ENCODE measurements at places on chromosomes 7 and 10.

DNA sequence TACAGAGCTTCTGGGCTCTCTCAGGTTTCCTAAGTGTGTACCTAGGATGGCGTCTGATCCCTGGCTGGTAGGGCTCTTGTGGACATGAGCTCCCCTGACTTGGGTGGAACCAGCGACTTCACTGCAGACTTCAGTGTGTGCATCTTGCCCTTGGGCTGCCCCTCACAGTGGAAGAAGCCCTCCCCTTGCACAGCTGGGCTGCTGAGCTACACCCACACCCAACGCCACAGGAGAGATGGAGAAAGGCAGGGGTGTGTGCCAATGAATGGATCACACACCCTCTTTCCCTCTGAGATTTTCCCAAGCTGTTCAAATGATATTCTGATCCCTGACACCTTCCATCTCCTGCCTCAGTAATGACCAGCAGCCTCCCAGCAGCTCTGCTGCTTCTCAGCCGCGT is 296.7 kb downstream of the GFRA1 start:
- DNase-seq, result no peak

GRCh38 chr10:125549653-125550052 is 133.3 kb downstream of the TEX36 start:
- no peak for DNase-seq

GRCh38 chr7:25638068-25638467 is 409.8 kb upstream of the NPVF start:
- no peak for DNase-seq

DNA sequence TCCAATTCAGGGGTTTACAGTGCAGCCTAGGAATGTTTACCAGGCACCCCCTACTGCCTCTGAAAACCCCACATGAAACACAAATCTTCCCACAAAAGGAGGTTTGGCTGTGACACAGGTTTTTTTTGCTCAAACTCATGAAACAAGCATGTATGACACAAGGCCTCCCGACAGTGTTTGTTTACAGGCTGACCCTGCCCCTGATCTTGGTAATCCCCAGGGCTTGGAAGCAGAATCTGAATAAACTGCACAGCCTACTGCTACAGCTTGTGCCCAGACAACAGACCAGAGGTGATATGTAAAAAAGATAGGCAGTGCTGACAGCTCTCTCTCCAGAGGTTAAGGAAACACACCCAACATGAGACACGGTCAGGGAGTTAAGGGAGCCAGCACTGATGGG is 184.2 kb downstream of the KMT2E start:
- no peak for DNase-seq

GRCh38 chr10:53580465-53580864 is 807.9 kb upstream of the MBL2 start:
- DNase-seq, result no peak

GRCh38 chr10:1552881-1553670 is 184.2 kb downstream of the ADARB2 start:
- DNase-seq, result no peak

DNA sequence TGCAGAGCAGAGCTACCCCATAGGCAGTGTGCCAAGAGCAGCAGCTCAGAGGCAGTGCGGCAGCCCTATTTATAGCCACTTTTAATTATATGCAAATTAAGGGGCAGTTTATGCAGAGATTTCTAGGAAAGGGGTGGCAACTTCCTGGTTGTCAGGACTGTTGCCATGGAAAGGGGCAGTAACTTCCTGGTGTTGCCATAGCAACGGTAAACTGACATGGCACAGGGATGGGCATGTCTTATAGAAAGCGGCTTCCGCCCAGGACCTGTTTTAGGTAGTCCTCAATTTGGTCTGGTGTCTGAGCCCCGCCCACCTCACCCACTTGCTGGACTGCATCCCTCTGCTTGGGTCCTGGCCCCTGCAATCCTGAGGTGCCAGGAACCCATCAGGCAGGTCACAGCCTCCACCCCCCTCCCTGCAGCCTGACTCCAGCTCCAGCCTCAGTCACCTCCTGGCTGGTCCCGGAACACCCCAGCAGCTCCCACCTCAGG is 115.8 kb downstream of the TMEM130 start:
- no peak for DNase-seq

GRCh38 chr7:1810961-1811849 is 141.1 kb downstream of the ELFN1 start:
- DNase-seq, result no peak

DNA sequence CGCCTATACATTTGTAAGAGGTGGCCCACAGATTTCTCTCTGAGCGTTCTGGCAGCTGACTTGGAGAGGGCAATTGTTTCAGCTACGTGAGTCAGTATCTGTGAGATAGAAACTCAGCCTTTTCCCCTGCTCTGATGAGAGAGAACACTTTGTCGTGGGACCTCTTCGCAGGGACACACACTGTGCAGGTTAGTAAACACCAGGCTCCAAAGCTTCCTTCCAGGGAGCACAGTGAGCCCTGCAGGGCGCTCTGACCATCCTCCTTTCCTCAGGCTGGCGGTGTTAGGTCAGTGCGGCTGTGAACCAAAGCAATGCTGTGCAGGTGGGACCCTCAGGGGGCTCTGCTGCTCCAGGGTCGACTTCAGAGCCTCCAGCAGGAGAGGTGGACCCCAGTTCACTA is 152.2 kb upstream of the TCF7L2 start:
- no peak for DNase-seq

DNA sequence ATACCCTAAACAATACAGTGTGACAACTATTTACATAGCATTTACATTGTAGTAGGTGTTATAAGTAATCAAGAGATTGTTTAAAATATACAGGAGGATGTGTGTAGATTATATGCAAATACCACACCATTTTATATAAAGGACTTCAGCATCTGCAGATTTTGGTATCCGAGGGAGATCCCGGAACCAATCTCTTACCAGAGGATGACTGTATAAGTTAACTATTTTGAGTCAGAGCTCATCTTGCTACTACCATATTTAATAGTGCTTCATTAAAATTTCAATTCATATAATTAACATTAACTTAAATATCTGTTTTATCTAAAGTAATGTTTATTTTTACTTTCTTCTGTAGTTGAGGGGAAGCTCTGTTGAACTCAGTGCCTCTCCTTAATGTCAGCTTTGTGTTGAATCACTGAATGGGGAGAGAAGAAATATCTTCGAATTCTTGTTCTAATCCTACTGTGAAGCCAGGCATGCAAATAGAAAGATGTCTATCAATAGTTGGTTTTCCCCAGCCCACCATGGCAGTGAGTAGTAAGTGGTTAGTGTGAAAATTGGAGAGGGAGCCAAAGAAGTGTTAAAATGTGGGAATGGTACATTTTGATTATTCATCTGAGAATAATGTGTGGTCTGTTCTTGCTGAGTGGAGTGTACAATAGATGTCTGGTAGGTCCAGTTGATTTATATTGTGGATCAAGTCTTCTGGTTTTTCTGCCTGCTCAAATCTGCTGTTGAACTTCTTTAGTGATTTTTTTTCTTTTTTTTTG is 90.1 kb upstream of the CYP26C1 start:
- no peak for DNase-seq

Measured in sciatic nerve (tissue), 2 donors.